ENCODE measurements at places on chromosomes 3 and 15. TPM values are rescaled to one million over a fixed set of nuclear protein-coding genes. Genes with fewer than 3 reads are reported as not detected.

- no peak overlapping the region for H3K4me3 ChIP-seq
- no peak overlapping the region for H3K27ac ChIP-seq
- no peaks in the 10 kb centered on the region for H3K27me3 ChIP-seq
These were observed 137.0 kb downstream of the KLF13 start for GRCh38 chr15:31463521-31464102.

GRCh38 chr15:75452865-75453702 lies 1.6 kb upstream of the SIN3A start:
- no peaks in the 10 kb centered on the region for H3K27me3 ChIP-seq
- peak; percentile 81 for DNase-seq
- peaks cover 13% of the 10 kb centered on the region for H3K4me1 ChIP-seq
- H3K36me3 ChIP-seq = no peaks in the 10 kb centered on the region

DNA sequence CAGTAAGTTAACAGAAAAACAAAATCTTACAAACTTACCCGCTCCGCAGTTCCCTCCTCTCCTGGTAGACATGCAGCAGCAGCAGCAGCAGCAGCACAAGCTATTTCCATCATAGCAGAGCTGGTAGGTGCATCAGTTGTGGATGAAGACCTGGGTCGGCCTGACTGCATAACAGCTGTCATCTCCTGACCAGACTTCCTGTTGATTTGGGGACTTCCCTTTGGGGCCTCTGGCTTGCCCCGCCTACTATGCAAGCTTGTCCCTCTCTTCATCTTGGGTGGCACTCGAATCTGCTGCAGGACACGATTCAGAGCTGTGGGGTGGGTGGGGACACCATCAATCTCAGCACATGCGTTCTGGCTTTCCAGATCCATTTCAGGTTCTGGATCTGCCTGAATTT lies 65.7 kb downstream of the TMCC1 start:
- H3K27ac ChIP-seq = no peak overlapping the region
- H3K36me3 ChIP-seq = no peaks in the 10 kb centered on the region
- H3K4me1 ChIP-seq = peaks cover 4% of the 10 kb centered on the region

Gene ERC2
- 24.8 TPM for total RNA-seq

Gene NR1I2
- total RNA-seq = 0.22 TPM
